CD4-positive, alpha-beta T cell (primary cell): ENCODE measurements at places on chromosomes 3 and 15.

DNA sequence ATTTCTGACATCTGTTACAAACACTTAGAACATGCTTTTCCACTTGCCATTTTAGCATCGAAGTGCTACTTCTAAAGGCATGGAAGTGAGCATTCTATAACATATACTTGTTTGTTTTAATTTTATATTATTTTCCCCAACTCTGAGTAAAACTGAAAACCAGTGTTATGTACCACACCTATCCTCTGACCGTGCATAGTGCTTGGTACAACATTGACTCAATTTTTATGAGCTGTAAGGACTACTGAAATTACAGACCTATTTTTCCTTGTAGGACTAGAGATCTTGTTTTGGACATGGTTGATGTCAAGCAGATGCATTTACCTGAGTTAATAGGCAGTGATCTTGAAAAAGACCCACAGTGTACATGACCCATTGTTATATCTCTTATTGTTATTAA lies 51.5 kb upstream of the CCNB2 start:
- DNase-seq: no peak

GRCh38 chr3:27726240-27726639 lies 4.1 kb upstream of the EOMES start:
- DNase-seq: no peak

GRCh38 chr3:165359005-165359404 lies 162.8 kb upstream of the SLITRK3 start:
- no peak for DNase-seq

DNA sequence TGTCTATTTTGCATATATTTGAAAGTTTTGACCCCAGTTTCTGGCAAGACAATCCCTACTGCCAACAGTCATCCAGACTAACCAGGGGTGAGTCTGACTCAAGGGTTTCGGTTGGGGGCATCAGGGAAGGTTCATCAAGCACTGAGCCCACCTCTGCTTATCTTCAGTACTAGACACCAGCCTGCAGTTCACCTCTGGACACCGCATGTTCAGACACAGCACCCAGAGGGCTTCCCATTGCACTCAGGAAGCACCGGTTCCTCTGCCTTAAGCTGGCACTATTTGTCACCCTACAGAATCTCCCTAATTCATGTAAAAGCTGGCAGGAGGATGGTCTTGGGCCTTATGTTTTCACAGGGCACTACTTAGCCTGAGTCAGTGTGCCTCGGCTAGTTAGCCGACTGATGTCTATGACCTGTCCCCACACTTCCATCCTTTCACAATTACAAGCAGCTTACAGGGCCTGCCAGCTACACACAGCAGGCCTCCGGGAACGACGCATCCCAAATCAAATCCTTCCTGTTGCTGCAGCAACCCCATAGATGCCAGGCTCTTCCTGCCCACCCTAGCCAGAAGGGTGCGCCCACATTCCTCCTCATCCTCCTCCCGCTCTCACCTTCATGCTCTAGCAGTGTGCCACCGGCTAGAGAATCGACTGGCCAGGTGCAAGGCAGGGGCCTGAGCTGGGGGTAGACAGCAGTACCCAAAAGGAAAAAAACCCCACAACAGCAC lies 52.5 kb downstream of the SH3BP5 start:
- DNase-seq: no peak

DNA sequence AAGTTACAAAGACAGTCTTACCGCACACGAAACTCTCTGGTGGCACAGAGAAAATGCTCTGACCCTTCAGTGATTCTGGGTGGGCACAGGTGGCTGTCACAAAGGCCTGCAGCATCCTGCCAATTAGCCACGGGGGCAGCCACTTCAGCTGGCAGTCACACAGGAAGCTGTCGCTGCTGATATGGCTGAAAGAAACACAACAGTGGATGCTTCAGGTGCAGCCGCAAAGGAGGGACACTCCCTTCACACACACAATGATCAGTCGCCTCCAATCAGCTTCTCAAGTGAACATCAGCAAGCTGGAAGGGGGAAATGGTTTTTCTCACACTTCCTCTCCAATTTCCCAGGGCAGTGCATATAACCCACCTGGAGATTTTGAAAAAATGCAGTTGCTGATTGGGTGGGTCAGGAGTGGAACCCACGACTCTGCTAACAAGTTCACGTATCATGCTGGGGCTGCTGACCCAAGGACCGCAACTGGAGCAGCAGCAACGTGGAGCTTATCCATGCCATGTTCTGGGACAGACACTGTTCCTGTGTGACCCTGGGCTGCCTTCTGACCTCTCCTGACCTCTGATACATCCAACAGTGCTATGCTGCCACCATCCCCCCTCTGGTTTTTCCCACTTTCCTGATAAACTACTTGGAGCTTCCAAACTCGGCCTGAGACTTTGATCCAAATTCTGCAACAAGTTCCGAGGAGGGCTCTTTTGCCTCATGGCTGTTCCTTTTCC lies 106.6 kb downstream of the LRIG1 start:
- DNase-seq: peak; percentile 89

GRCh38 chr15:50552238-50552637 lies 5.8 kb upstream of the USP50 start:
- no peak for DNase-seq

- no peak for DNase-seq
Measured at GRCh38 chr15:85642693-85643066, 152.0 kb downstream of the KLHL25 start.

DNA sequence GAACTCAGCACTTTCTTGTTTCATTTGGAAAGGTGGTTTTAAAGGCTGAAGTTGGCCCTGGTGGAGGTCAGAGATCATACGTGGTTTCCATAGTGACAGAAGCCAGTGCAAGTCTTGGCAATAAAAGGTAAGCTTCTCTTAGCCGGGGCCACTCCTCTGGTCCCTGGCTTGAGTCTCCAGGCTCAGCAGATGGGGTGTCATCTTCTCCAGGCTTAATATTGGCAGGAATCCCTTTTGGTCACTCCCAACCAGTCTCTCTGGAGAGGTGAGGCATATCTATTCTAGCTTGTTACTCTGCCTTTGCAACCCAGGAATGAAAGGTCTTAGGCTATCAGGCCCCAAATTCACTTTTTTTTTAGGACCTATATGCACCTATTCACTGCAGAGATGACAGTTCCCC lies 4.8 kb downstream of the CYP19A1 start:
- no peak for DNase-seq

GRCh38 chr15:34116620-34117019 lies 14.7 kb downstream of the PGBD4 start:
- no peak for DNase-seq

DNA sequence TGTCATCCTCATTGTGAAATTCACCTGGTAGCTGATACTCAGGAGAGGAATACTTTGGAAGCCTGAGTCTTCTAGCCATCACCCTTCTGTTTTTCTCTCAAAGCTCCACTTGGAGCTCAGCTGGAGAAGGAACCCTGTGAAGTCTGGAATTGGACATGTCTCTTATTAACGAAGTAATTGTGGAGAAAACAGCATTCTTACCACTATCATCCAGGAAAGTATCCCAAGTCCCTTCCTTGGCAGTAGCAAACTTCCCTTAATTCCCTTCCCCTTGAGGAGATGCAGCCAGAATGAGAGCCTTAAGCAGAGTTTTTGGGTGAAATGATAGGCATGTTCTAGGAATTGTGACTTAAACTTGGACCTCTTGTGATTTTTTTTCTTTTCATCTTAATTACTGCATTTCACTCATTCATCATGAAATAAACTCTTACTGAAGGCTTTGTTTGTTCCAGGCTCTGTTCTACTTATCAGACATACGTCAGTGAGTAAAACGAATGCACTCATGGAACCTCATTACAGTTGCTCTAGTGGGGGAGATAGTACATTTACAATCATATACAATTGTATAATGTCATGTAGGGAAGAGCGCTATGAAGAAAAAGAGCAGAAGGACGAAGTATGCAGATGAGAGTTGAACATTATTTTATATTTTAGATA lies 30.5 kb upstream of the TCF12 start:
- DNase-seq: no peak

DNA sequence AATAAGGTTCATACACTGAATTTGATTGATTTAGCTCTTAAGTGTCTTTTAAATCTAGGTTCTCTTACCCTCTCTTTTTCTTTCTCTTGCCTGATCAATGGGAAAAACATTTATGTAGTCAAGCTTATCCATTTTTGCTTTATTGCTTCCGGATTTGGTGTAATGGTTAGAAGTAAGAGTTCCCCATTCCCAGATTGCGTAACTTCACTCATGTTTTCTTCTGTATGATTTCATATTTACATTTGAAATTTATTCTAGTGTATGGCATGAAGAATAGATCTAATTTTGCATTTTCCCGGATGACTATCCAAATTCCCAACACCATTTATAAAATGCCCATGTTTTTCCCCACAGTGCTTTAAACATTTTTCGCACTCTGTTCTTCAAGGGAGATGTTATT lies 27.9 kb upstream of the SV2B start:
- no peak for DNase-seq

DNA sequence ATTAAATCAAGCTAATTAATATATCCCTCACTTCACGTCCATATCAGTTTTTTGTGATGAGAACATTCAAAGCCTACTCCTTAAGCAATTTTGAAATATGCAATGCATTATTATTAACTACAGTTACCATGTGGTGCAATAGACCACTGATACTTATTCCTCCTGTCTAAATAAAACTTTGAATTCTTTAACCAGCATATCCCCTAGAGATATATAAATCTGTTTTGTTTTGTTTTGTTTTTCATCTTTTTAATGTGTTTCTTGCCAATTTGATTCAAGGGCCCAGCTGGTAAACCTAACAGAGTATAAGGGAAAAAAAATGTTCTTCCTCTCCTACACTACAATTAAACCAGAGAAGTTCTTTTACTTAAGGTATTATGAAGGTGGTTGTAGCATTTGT lies 524.2 kb downstream of the NAALADL2 start:
- DNase-seq: no peak

DNA sequence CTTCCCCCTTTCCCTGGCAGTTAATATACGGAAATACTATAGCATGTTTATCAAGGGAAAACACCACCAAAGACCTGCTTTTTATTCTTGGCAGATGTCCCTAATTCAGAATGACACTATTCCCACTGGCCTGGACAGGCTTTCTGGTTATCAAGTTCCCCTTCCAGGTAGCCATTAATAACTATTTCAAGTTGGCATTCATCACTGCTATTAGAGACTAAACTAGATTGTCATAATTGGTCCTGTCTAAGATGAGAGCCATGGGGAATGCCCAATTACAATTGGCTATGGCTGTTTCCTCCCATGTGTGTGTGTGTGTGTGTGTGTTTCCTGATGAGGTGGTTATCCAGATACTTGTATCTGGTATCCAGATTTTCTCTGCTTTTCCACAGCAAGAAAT lies 608.1 kb downstream of the SQOR start:
- no peak for DNase-seq

- no peak for DNase-seq
Measured at GRCh38 chr3:18185624-18186023, 239.5 kb downstream of the SATB1 start.

GRCh38 chr3:8639659-8640000 lies 5.0 kb downstream of the SSUH2 start:
- no peak for DNase-seq

DNA sequence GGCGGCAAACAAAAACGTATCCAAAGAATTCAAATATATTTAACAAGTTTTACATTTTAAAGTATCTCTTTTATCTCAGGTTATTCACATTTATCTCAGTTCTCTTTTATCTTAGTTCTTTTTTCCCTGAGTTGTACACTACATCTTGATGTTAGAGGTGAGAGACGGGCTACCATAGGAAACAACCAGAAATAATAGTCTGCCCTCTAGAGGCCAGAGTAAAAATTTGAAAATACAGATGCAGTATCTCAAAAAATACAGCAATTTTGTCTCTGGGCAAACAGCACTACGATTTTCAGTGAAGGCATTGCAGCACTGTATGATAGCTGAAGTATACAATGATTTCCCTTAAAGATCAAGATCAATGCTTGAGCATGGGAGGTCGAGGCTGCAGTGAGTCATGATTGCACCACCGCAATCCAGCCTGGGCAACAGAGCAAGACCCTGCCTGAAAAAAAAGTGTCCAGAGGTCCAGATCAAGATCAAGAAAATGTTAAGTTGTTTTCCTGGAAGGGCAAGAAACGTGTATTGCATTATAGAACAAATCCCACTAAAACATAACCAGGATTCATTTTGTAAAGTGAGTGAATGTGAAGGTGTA lies 82.6 kb upstream of the ATP11B start:
- peak; percentile 46 for DNase-seq
